Activated T-helper 1 cell treated with Interleukin-2 at 50 U/mL for 16 hours (primary cell): ENCODE measurements at places on chromosomes 2 and 18.

DNA sequence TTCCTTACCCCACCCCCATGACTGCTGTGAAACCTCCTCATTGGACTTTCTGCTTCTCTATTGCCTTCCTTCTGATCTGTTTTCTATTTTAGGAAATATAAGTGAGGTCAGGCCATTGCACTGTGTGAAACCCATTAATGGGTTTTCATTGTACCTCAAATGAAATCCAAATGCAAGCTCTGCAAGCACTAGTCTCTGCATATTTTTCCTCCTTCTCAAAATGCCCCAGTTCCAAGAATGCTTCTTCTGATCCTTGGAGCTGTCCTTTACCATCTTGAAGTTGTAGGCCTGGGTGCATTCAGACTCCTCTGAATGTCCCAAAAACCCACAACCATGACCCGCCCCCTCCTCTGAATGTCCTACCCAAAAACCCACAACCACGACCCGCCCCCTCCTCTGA lies 8.2 kb downstream of the IL1A start:
- no peak for DNase-seq

DNA sequence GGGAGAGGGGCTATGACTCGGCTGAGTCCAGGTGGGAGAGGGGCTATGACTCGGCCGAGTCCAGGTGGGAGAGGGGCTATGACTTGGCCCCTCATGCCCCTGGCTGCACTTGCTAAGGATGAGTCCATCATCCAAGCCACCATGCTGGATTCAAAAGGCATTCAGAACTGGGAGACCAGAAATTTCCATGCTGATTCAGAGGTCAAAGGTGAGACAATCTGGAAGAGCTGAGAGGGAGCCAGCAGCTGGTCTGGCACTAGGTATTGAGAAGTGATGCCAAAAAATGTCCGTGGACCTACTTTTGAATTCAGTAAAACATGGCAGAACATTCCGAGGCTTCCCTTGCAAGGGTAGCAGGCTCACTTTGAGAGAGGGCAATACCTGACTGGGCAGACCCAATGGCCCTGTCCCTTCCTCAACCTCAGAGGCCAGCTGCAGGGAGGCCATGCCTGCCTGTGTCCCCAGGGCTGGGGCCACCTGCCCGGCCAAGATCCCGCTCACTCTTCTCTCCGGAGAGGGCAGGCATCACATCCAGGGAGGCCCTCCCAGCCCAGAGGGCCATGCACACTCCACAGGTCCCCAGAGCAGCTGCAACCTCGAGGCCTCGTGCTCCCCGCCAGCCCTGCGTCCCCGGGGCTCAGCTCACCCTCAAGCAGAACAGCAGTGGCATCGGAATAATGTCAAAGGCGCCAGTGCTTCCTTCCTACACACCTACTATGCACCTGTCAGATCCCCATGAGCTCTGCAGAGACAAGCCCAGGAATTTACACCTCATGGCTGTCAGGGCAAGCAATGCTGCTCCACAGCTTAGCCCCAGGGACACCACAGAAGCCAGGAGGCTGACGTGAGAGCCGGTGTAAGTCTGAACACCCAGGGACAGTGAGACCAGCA lies 80.2 kb upstream of the GPC1 start:
- DNase-seq: no peak

DNA sequence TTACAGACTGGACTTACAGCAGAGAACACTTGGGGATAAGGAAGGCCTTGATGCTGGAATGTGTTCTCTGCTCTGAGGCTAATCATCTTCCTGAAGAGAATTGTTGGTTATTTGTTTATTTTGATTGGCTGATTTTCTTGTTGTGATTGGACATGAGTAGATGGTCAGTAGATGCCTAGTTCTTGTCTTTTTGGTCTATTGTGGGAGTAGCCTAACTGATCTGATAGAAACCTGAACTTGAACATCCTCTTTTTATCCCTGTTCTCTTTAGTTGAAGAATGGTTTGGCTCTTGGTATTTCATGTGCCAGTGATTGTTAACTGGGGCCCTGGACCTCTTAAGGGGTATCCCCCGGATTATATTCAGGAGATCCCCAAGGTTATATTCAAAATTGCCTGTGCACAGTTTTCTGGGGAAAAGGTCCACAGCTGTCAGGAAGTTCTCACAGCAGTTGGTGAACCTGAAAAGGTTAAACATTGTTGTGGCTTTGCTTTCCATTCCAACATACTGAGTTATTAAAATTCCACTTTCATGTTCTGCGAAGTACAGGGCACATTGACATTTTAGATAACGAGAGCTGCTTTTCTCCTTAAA lies 13.6 kb downstream of the TWSG1 start:
- no peak for DNase-seq

- no peak for DNase-seq
Observed at GRCh38 chr2:230956827-230957755, 32.0 kb upstream of the GPR55 start.

DNA sequence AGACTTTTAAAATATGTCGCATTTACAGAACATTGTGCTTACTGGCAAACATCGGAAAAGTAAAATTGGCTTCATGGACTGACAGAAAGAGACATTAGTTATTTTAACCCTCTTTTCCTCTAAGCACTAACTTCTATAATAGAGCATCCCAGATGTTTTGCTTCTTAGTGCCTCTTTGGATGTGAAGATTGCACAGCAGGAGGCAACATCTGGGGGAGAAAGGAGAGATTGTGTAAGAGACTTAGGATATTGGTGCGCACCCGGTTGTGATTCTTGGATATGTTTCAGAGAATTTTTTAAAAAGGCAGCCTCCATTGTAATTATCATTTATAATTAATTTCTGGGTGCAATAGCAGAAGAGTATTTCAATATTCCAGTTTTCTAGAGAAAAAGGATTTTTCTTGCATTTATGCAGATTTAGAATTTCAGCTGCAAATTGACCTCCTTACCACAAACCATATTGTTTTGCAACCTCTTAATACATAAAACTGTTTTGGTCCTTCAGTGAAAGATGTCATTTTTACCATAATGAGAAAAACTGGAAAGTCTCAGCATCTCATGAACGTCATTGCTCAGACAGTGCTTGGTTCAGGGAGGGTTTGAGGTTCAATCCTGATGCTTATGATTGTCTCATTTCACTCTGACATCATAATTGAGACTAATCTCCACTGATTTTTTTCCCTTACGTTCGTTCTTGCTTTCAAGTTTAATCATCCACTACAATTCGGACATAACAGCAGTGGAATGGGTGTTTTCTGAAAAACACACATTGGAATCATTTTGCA lies 404.3 kb downstream of the ZNF521 start:
- no peak for DNase-seq

- DNase-seq: no peak
Observed at GRCh38 chr18:40878371-40878770, 1076.7 kb upstream of the PIK3C3 start.

GRCh38 chr2:30115141-30115980 lies 31.4 kb upstream of the YPEL5 start:
- DNase-seq: peak; percentile 18

GRCh38 chr2:33946193-33946592 lies 347.1 kb upstream of the FAM98A start:
- DNase-seq: no peak

GRCh38 chr18:5464251-5464650 lies 79.5 kb downstream of the EPB41L3 start:
- DNase-seq: no peak

- DNase-seq: no peak
Observed at GRCh38 chr18:49725809-49726674, 87.3 kb downstream of the ACAA2 start.

GRCh38 chr2:190405070-190405469 lies 3.1 kb upstream of the MFSD6 start:
- DNase-seq: no peak

DNA sequence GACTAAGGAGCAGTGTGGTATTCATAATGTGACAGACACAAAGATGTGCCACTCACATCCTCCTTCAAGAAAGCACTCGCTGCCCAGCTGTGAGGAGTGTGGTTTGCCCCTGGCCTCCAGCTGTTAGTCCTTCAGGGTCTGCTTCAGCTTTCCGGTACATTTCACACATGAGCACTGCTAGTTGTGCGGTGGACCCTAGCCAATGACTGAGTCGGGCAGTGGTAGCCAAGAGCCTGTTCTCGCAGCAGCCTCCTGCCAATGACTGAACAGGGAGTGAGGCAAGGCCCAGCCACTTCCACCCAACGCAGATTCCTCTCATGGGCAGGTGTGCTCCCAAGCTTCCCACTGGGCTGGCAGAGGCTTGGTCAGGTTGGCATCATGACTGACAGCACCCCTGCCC lies 254.3 kb downstream of the RBM43 start:
- DNase-seq: no peak

DNA sequence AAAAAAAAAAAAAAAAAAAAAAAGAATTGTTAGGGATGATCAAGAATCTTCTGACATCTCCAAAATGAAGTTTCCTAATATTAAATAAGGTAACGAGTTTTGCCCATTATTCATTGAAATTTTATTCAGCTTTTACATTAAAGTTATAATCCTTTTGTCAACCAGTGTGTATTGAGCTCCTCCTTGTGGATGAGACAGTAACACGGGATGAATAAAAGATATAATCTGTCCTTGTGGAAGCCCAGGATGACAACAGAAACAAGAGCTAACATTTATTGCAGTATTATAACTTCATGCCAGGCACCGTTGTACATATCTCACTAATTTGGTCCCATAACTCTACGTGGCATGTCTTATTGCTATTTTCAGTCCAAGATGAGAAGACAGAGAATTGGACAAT lies 33.4 kb upstream of the SERPINB7 start:
- DNase-seq: no peak

GRCh38 chr2:177275743-177276055 lies 11.2 kb upstream of the NFE2L2 start:
- DNase-seq: no peak

DNA sequence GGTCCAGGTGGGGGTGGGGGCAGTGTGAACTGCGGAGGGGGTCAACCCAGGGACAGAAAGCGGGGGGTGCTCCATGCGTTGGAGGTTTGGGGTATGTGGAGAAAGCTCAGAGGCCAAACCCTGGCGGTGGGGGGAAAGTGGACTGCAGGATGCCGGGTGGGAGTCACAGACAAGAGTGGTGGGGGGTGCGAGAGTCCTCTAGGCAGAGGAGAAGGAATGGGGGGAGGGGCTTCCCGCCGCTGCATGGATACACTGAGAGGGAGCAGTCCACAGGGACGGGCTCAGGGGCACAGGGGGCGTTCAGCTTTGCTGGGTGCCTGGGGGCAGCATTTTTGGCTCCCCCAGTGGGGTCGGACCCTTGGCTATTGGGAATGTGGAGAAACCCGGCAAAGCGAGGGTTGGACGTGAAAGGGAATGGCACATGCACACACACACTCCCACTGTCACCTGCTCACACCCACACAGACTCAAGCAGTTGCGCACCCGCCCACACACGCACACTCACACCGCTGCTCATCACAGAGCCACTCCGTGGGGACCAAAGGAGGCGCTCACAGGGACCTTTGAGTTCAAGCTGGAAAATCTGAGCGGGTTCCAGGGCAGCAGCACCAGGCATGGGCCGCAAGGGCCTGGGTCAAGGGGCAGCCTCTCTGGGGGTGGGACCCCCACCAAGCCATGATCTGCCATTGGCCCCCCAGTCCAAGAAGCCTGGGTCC lies 7.7 kb downstream of the GBX2 start:
- DNase-seq: no peak

GRCh38 chr18:35174745-35175144 lies 66.1 kb upstream of the ZNF397 start:
- DNase-seq: no peak

- DNase-seq: no peak
Observed at GRCh38 chr2:48792030-48792429, 36.5 kb upstream of the LHCGR start.

DNA sequence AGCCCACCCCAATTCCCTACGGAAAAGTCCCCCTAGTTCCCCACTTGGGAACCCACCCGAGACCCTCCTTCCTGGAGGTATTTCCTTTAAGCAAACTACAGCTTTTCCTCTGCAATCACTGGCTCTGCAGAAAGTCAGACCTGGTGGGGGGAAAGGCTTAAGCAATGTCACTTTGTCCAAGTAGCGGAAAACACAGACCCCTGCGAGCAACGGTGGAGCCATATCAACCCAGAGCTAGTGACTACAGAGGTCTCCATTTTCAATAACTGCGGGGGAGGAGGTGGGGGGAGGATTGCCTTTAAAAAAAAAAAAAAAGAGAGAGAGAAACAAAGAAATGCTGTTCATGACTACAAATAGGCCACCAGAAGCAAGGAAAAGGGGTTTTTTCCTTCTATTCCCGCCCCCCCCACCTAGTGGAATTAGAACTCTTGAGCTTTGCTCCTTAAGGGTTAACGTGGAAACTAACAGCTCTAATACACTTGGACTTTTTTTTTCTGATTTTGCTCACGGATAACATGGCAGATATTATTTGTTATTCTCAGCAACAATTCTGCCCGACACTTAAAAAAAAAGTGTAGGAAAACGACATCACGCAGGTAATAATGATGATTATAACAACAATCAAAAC lies 1.1 kb upstream of the FRZB start:
- DNase-seq: no peak

GRCh38 chr2:2930841-2931240 lies 446.8 kb downstream of the EIPR1 start:
- no peak for DNase-seq

DNA sequence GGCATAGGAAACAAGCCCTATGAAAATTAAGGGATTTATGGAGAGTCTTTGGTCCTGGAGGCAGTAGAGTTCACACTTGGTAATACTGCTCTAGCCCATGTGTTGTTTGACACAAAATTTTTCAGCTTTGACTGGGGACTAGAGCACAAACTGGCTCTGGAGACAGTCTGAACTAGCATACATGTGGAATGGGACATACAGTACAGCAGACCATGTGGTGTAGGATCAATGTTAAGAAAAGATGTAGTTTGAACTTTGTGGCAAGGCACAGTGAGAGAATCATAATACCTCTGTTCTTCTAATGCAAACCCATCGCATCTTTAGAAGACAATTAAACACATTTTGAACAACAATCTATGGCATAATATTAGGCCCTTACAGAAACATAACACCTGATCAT lies 521.5 kb upstream of the DDX18 start:
- DNase-seq: no peak

- no peak for DNase-seq
Observed at GRCh38 chr2:54295911-54296310, 39.9 kb upstream of the TSPYL6 start.

- DNase-seq: no peak
Observed at GRCh38 chr2:224135881-224136280, 96.8 kb upstream of the SERPINE2 start.

DNA sequence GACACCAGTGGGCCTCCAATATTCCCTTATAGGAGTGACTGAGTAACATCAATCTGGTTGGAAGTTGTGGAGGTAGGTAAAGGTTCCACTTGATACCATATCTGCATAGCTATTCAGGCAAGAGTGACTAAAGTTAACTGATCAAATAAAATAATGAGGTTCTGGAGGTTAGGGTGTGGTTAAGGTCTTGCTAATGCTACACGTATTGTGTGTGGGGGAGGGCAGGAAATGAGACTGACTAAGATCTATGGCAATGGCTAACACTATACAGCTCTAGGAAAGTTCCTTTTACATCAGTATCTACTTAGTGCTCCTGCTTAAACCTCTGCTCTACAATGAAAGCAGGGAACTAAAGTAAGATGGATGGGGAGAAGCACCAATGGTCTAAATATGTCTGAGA lies 149.1 kb upstream of the MGAT5 start:
- no peak for DNase-seq
